ENCODE measurements at places on chromosomes 6 and 20. TPM values are rescaled to one million over a fixed set of nuclear protein-coding genes. Genes with fewer than 3 reads are reported as not detected.

NHSL1 gene
- polyA plus RNA-seq, result 3.1 TPM

SLC2A10 gene
- 0.11 TPM for polyA plus RNA-seq

PXDC1 gene
- 34.9 TPM for polyA plus RNA-seq

LRRC73 gene
- 0.64 TPM for polyA plus RNA-seq

ASIP gene
- not detected for polyA plus RNA-seq

FRK gene
- polyA plus RNA-seq, result 0.45 TPM

VGLL2 gene
- not detected for polyA plus RNA-seq

PACSIN1 gene
- not detected for polyA plus RNA-seq

B3GAT2 gene
- polyA plus RNA-seq, result not detected

FOXC1 gene
- 1.7 TPM for polyA plus RNA-seq

SMLR1 gene
- not detected for polyA plus RNA-seq

HSD17B8 gene
- 26.2 TPM for polyA plus RNA-seq

MOG gene
- polyA plus RNA-seq, result not detected

MYBL2 gene
- polyA plus RNA-seq, result 60.5 TPM

NMBR gene
- polyA plus RNA-seq, result not detected

COL20A1 gene
- not detected for polyA plus RNA-seq

PTPRA gene
- polyA plus RNA-seq, result 20.7 TPM

SHLD1 gene
- polyA plus RNA-seq, result 2.6 TPM

ESR1 gene
- 0.35 TPM for polyA plus RNA-seq

RNF182 gene
- polyA plus RNA-seq, result 0.27 TPM

BPIFB2 gene
- not detected for polyA plus RNA-seq

TMEM63B gene
- 34.4 TPM for polyA plus RNA-seq

EDN1 gene
- polyA plus RNA-seq, result 27.5 TPM

FABP7 gene
- polyA plus RNA-seq, result 0.49 TPM

TEAD3 gene
- 17.1 TPM for polyA plus RNA-seq

SIRPD gene
- not detected for polyA plus RNA-seq
